ENCODE measurements at places on chromosomes 11 and 22. TPM values are rescaled to one million over a fixed set of nuclear protein-coding genes. Genes with fewer than 3 reads are reported as not detected.

DUSP8 gene
- total RNA-seq, result 4.4 TPM

ART5 gene
- 0.86 TPM for total RNA-seq

TTC36 gene
- 0.89 TPM for total RNA-seq

PRR5L gene
- 1.3 TPM for total RNA-seq

FOXRED2 gene
- 3.7 TPM for total RNA-seq

CDHR5 gene
- total RNA-seq, result not detected

PRR33 gene
- not detected for total RNA-seq

NCR3LG1 gene
- 3.6 TPM for total RNA-seq

CNGA4 gene
- not detected for total RNA-seq

- H3K27me3 ChIP-seq, result no peaks in the 10 kb centered on the region
- H3K36me3 ChIP-seq, result no peaks in the 10 kb centered on the region
- H3K27ac ChIP-seq, result no peak overlapping the region
- H3K4me3 ChIP-seq, result no peak overlapping the region
- no peaks in the 10 kb centered on the region for H3K4me1 ChIP-seq
These were observed 25.1 kb downstream of the MUC2 start for GRCh38 chr11:1099519-1100355.

- DNase-seq, result no peak
- H3K4me1 ChIP-seq, result no peaks in the 10 kb centered on the region
- H3K36me3 ChIP-seq, result no peaks in the 10 kb centered on the region
- no peak overlapping the region for H3K27ac ChIP-seq
- H3K4me3 ChIP-seq, result no peak overlapping the region
These were observed 92.9 kb upstream of the USP47 start for GRCh38 chr11:11748706-11749365.

- DNase-seq, result no peak
- H3K36me3 ChIP-seq, result no peaks in the 10 kb centered on the region
- no peak overlapping the region for H3K4me3 ChIP-seq
- no peaks in the 10 kb centered on the region for H3K4me1 ChIP-seq
- no peaks in the 10 kb centered on the region for H3K27me3 ChIP-seq
These were observed 154.3 kb downstream of the FBXO7 start for GRCh38 chr22:32628628-32629572.

GRCh38 chr11:64764753-64765152, 5.0 kb upstream of the PYGM start:
- H3K4me1 ChIP-seq, result peaks cover 61% of the 10 kb centered on the region
- no peaks in the 10 kb centered on the region for H3K27me3 ChIP-seq
- H3K36me3 ChIP-seq, result peaks cover 70% of the 10 kb centered on the region
- H3K27ac ChIP-seq, result peak overlapping the region; percentile 83
- no peak overlapping the region for H3K4me3 ChIP-seq
- DNase-seq, result no peak

DNA sequence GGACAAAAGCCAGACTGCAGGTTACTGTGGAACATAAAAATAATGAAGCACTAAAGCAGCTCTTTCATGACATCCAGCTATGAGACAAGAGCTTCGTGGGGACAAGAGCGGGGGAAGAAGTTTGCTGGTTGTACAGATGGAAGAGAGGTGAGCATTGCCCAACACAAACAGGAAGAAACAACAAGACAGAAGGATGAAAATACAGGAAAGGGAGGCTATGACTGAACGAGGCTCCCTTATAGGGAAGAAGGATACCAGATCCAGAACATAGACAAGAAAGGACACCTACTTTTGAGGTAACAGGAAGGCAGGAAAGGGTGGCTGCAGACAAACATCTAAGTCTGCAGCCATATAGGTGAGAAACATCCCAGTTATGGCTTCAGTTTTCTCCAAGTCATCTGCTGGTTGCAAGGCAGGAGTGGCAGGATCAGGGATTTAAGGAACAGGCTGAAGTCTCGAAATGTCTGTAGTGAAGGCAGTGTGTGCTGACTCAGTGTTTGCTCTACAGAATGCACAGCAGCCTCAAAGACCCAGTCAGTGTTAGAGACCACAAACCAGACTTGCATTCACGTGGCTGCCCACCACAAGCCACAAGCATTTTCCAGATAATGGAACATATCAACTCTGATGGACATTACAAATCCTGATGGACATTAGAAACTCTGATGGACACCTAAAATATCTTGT, 1.9 kb downstream of the CLTCL1 start:
- H3K36me3 ChIP-seq, result no peaks in the 10 kb centered on the region
- no peaks in the 10 kb centered on the region for H3K27me3 ChIP-seq
- peak overlapping the region; percentile 91 for H3K27ac ChIP-seq
- no peak overlapping the region for H3K4me3 ChIP-seq

- H3K4me1 ChIP-seq, result peaks cover 34% of the 10 kb centered on the region
- DNase-seq, result no peak
- H3K27ac ChIP-seq, result no peak overlapping the region
- peaks cover 27% of the 10 kb centered on the region for H3K36me3 ChIP-seq
These were observed 5.0 kb upstream of the LIMK2 start for GRCh38 chr22:31206896-31207687.

DNA sequence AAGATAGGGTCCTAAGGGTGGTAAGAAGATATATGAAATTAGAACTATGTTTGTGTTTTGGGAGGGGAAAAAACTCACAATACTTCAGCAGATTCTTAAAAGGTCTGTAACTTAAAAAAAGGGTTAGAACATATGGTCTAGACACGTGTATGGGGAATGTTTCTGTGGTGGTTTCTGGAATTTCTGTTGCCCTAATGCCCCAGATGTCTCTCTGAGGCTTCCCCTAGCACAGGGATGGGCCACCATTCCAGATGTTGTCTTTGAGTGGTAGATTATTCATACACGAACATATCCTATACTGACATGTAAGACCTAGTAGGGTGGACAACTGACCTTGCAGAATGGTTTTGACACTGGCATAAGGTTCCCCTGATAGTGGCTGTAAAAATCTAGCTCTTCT, 26.2 kb downstream of the EHF start:
- H3K4me1 ChIP-seq, result no peaks in the 10 kb centered on the region
- DNase-seq, result no peak
- H3K27ac ChIP-seq, result no peak overlapping the region
- no peaks in the 10 kb centered on the region for H3K36me3 ChIP-seq
- no peaks in the 10 kb centered on the region for H3K27me3 ChIP-seq

GRCh38 chr11:76288166-76288980, 82.1 kb upstream of the WNT11 start:
- H3K36me3 ChIP-seq, result no peaks in the 10 kb centered on the region
- no peak overlapping the region for H3K27ac ChIP-seq
- DNase-seq, result no peak
- no peaks in the 10 kb centered on the region for H3K27me3 ChIP-seq
- no peaks in the 10 kb centered on the region for H3K4me1 ChIP-seq

- H3K4me3 ChIP-seq, result no peak overlapping the region
- DNase-seq, result no peak
- no peaks in the 10 kb centered on the region for H3K27me3 ChIP-seq
- peak overlapping the region; percentile 68 for H3K27ac ChIP-seq
- no peaks in the 10 kb centered on the region for H3K4me1 ChIP-seq
These were observed 10.3 kb downstream of the NEAT1 start for GRCh38 chr11:65432686-65433582.

DNA sequence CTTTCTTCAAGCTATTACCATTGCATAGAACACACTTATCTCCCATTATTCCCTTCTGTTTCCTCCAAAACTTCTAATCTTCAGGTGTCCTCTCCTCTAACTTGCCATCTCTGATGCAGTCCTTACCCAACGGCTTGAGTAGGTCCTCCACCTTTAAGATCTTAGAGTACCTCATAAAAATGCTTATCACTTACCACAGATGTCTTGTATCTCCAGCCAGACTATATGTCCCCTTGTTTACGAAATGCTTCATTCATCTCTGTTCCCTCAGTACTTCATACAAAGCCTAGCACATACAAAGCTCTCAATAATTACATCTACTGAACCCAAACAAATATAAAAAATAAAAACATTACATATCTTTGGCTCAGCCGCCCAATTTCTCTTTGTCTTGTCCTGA, 49.2 kb downstream of the PAK1 start:
- H3K27me3 ChIP-seq, result no peaks in the 10 kb centered on the region

- no peaks in the 10 kb centered on the region for H3K36me3 ChIP-seq
- no peaks in the 10 kb centered on the region for H3K27me3 ChIP-seq
- no peak overlapping the region for H3K27ac ChIP-seq
- no peak for DNase-seq
- no peak overlapping the region for H3K4me3 ChIP-seq
These were observed 309.5 kb downstream of the C11orf87 start for GRCh38 chr11:109731451-109731850.
